ENCODE measurements at places on chromosomes 12 and 14.

- no peak overlapping the region for H3K27ac ChIP-seq
- no peaks in the 10 kb centered on the region for H3K36me3 ChIP-seq
- DNase-seq: no peak
- peaks cover 74% of the 10 kb centered on the region for H3K27me3 ChIP-seq
- H3K4me1 ChIP-seq: no peaks in the 10 kb centered on the region
- no peak overlapping the region for H3K4me3 ChIP-seq
Observed at GRCh38 chr12:114448618-114448933, 42.6 kb upstream of the TBX5 start.

DNA sequence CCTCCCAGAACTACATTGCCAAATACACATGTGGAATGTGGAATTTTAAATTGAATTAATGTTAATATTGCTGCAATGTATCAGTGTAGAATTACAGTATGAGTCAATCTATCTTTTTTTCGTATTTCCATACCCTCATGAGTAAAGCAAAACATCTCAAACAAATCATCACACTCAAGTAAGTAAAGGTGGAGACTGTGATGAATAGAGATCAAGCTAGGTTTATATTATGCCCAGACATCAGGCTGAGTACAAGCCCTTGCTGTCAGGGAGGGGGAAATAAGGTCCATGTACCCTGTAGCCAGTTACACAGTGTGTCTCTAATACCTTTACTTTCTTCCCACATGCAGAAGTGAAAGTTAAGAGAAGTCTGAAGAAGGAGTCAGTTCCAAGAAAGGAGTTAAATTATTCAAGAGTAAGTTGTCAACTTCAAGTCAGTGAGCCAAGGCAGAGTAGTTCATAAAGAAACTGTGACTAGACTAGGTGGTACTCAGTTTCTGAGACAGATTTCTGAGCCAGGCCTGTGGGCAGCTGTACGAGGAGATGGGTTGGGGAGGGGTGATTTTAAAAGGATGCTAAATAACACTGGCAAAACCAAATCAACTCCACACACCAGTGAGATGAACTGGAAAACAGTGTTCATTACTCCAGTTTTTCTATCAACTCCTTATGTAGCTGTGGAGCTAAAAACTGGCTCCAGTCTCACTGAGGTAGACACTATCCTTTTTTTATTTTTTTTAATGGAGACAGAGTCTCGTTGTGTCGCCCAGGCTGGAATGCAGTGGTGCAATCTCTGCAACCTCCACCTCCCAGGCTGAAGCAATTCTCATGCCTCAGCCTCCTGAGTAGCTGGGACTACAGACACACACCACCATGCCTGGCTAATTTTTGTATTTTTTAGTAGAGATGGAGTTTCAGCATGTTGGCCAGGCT, 23.8 kb upstream of the STK38L start:
- no peaks in the 10 kb centered on the region for H3K36me3 ChIP-seq
- DNase-seq: no peak
- H3K27me3 ChIP-seq: peaks cover 3% of the 10 kb centered on the region
- peak overlapping the region; percentile 74 for H3K27ac ChIP-seq
- peaks cover 19% of the 10 kb centered on the region for H3K4me1 ChIP-seq

- H3K27me3 ChIP-seq: no peaks in the 10 kb centered on the region
- H3K4me3 ChIP-seq: no peak overlapping the region
- H3K27ac ChIP-seq: no peak overlapping the region
Observed at GRCh38 chr14:30573226-30573814, 14.4 kb downstream of the G2E3 start.

DNA sequence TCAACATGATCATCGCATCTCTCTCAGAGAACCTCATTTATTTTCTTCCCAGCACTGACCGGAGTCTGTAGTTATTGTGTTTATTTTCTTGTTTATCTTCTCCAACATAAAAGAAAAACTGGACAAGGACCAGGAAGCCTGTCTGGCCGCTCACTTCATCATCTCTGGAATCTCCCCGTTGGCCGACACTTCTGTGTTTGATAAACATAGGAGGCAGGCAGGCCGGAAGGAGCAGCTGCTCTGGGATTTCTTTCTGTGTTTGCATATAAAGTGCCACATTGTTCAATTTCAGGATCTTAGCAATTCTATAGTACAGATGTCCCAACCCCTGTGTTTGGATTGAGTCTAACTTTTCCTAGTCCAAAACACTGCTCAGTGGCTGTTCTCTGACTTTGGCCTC, 53.3 kb downstream of the ACACB start:
- H3K4me1 ChIP-seq: no peaks in the 10 kb centered on the region
- H3K36me3 ChIP-seq: peaks cover 25% of the 10 kb centered on the region
- H3K4me3 ChIP-seq: no peak overlapping the region
- H3K27me3 ChIP-seq: no peaks in the 10 kb centered on the region
- no peak for DNase-seq

DNA sequence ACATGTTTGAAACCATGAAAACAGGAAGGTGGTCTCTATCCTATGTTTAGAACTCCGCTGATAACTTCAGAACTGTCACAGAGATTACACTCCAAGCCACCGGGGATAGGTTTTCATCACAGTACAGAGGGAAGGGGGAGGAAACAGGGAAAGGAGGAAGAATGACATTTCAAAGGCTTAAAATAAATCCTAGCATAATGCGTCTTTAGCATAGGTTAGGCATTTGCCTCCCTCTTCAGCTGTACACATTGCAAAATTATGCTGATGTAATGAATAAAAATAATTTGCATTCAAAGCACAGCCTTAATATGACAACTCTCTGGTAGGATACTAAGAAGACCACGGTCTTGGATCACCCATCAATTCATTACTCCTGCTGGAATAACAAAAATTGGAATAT, 54.3 kb upstream of the PYGL start:
- no peaks in the 10 kb centered on the region for H3K36me3 ChIP-seq
- H3K27me3 ChIP-seq: no peaks in the 10 kb centered on the region
- no peaks in the 10 kb centered on the region for H3K4me1 ChIP-seq
- DNase-seq: no peak
- no peak overlapping the region for H3K4me3 ChIP-seq
